Right renal cortex interstitium (tissue), 3 donors: ENCODE measurements at places on chromosomes 5 and 9. TPM values are rescaled to one million over a fixed set of nuclear protein-coding genes. Genes with fewer than 3 reads are reported as not detected.

DNA sequence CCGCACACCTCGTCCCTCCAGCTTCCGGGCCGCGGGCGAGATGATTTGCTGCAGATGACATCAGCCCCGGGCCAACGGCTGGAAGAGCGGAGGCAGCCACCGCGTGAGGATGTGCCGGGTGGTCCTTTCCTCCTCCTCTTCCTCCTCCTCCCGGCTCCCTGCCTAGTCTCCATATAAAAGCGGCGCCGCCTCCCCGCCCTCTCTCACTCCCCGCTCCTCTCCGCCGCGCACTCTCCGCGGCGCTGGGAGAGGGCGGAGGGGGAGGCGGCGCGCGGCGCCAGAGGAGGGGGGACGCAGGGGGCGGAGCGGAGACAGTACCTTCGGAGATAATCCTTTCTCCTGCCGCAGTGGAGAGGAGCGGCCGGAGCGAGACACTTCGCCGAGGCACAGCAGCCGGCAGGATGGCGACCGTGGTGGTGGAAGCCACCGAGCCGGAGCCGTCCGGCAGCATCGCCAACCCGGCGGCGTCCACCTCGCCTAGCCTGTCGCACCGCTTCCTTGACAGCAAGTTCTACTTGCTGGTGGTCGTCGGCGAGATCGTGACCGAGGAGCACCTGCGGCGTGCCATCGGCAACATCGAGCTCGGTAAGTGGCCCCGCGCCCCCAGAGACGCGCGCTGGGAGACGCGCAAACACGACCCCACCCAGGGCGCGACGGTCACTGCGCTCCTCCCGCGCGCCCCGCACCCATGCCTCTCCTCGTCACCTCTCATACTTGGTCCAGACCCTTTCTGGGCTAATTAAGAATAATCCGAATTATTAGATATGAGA is at the start of gene MAP1B:
Gene MAP1B, plus strand, starts transcription at position 345 of the 770 bp plus-strand sequence. Its CDS starts 57 bp downstream, at position 402.
- peak; percentile 43 for DNase-seq

DNA sequence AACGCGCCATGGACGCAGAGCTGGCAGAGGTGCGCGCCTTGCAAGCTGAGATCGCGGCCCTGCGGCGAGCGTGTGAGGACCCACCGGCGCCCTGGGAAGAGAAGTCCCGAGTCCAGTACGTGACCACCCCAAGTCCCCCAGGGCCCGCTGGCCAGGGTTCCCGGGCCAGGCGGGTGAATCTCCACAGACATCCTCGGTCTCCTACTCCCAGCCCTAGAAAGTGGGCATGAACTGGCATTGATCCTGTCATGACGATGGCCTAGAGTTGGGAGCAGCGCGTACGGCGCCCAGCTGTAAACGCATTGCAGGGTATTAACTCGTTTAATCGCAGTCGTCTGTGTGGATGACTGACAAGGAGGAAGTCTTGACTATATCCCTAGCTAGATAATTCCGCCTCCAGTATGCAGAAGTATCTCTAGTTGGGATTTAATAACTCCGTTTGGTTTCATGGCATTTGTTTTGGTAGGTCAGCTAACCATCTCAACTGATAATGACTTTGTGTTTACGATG is 293 bp downstream of the CENPP start:
- no peak for DNase-seq

FAM153A gene
- not detected for polyA plus RNA-seq

OR1N2 gene
- polyA plus RNA-seq = not detected

LECT2 gene
- 0.79 TPM for polyA plus RNA-seq

GRCh38 chr5:9782826-9783560 is 152.8 kb upstream of the TAS2R1 start:
- DNase-seq = no peak
